ENCODE measurements at places on chromosomes 7 and 10.
A peak's percentile ranks its signal among the peaks of the same experiment; 100 is the strongest.

GRCh38 chr7:97845622-97846203 is 26.5 kb downstream of the ASNS start:
- DNase-seq, result no peak

- no peak for DNase-seq
These were observed 68.1 kb downstream of the PODXL start for GRCh38 chr7:131488361-131488760.

- no peak for DNase-seq
These were observed 8.8 kb downstream of the NODAL start for GRCh38 chr10:70432561-70433263.

DNA sequence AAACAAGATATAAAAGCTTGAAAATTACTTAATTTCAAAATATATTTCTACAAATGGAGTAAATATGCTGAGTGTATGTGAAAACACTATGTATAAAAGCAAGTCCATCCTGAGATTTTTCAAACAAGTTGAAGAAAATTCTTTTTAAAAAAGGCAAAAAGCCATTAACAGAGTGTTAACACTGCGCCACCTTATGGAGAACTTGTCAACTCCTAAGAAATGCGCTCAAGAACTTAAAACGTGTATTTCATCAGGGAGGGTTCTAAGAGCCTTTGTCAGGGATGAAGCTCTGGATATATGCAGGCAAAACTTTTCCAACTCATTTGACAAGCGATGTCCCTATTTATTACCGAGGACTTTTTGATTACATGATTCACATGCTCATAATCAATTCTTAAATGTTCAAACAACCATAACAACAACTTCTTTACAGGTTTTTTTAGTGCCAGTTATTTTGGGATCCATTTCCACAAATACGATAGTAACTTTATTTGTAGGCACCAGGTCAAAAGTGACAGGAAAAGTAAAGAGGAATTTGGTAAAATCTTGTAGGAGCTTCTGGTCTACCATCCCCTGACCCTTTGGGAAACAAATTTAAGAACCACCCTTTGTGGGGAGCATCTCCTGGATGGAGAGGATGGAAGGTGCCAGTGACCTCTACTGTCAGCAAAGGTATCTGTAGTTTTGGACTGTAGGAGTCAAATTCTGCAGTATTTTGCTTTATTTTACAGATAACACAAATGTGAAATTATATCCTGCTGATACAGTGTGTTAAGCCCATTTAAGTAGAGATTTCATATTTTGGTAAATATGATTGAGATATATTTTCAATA is 23.2 kb downstream of the CALCR start:
- DNase-seq, result peak; percentile 37

GRCh38 chr7:44700322-44700721 is 48.3 kb upstream of the ZMIZ2 start:
- DNase-seq, result no peak

DNA sequence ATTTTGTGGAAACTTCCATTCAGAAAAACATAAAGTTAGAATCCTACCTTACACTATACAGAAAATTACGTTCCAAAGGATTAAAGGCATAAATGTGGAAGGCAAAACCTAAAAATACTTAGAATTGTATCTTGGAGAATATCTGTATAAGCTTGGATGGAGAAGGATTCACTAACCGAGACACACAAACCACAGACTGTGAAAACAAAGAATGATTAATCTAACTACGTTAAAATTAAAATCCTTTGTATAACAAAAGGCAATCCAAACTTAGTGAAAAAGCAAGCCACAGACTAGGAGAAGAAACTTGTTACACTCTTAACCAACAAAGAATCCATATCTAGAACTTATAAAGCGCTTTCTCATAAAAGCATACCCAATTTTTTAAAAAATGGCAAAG is 678.8 kb downstream of the INHBA start:
- DNase-seq, result no peak

DNA sequence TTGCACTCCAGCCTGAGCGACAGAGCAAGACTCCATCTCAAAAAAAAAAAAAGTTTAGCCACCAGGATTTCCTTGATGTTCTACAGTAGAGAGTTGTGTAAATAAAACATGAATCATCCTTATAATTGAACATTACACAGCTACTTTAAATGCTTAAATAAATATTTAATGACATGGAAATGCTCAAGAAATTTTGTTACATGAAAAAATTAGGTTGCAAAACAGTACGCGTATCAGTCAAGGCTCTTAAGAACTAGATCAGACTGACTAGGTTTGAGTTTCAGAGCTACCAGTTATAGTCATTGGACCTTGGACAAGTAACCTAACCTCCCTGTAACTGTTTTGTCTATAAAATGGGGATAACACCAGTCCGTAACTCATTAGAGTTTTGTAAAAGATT is 38.7 kb upstream of the GSAP start:
- no peak for DNase-seq

DNA sequence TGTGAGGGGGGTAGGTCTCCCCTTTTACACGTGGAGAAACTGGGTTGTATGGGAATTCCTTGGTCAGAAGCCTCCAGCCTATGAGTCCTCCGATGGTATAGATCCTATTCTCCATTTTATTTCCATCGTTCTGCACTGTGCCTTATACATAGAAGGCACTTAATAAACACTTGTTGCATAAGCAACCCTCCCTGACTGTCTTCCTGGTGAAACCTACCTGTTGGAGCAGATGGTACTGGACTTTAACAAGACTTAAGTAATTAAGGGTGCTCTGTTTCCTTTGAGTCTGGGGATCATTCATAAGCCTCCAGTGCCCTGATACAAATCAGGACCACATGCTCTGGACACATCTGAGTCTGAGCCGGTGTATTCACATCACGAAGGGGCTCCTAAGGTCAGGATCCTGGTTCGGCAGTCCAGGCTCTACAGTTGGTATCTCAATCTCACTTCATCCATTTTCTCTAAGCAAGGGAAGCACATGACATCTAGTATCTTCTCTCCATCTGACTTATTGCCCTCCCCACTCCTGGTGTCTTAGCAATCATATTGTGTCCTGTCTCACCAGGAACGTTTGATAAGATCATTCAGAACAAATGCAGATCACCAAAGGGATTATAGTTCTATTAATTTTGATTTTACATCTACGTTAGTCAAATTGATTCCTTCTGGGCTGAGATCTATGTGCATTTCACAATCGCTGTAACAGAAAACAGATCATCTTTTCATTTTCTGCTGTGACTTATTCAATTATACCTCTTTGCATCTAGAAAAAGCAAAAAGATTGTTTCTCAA is 22.8 kb upstream of the EZH2 start:
- no peak for DNase-seq

DNA sequence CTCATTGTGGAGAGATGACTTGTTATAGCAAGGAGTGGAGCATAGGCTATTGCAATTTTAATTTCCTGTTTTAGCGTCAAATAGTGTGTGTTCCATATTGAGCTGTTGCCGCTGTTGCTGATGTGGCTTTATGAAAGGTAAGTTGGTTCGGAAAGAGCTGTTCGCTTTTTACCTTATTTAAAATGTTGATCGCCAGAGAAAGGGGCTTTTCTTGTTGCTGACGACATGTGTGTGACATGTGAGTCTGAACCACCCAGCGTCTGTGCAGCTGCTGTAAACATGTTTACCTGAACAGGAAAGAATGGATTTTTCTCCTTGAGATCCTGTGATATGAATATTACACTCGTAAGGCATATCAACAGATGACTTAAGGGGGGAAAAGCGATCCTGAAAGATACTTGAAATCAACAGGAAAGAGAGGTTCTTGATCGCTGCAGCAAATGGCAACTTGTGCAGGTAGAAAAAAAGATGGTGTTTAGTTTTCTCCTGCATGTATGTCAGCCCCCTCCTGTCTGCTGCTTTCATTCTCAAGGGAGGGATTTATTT is 2.5 kb downstream of the ZEB1 start:
- DNase-seq, result no peak

- no peak for DNase-seq
These were observed 66.1 kb upstream of the STK17A start for GRCh38 chr7:43516581-43517342.

- DNase-seq, result peak; percentile 98
These were observed 22.9 kb upstream of the NANOS1 start for GRCh38 chr10:119006451-119007210.

DNA sequence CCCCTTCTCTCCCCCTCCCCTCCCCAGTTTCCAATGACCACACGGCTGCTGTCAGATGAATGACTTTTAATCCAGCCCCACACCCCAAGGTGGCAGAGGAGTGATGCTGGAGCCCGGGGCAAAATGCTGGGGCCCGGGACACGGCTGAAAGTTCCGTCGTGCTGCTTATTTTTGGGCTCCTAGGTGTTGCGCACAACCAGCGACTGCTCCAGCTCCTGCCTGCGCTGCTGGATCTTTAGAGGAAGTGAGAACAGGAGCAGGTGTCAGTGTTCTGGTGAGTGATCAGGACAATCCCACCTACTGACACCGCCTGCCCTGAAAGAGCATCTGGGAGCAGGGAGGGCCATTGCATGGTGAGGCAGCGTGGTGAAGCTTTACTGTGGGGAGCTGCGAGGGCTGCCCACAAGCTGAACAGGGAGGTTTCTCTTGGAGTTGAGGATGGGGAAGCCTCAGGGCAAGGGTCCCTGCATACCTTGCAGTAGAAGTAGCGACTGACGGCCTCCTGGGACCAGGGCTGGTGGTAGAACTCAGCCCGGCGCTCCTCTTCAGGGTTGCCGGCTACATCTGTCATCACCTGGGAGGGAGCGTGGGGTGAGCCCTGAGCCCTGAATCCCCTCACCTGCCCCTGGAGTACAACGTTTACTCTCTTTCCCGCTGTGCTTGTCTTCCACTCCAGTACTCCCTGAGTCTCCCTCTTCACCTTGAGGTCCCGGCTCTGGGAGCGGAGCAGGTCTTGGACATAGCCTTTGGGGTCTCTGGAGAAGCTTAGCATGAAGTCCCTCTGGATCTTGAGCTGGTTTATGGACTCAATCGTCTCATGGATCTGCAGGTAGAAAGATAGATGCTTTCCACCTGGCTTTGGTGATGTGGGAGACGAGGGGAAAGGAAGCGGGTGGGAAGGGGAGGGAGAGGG is 6.9 kb downstream of the CHPF2 start:
- DNase-seq, result no peak

- DNase-seq, result peak; percentile 11
These were observed 1180.3 kb downstream of the TYW1 start for GRCh38 chr7:68176974-68177373.

DNA sequence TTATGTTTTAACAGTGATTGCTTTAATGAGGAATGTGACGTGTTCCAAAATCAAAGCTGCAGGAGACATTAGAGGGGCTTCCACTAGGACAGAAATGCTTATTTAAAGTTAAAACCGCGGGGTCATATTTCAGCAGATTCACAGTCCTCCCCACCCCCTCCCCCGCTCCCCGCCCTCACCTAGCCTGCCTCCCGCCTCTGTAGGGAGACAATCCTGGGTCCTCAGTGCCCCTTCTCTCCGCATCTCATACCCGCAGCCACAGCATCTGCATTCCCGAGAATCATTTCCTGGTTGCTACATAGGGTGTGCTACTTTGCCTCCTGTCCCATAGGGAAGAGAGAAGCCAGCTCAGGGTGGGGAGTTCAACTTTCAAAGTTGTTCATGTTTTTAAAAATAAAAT is 3.1 kb upstream of the DRGX start:
- no peak for DNase-seq

DNA sequence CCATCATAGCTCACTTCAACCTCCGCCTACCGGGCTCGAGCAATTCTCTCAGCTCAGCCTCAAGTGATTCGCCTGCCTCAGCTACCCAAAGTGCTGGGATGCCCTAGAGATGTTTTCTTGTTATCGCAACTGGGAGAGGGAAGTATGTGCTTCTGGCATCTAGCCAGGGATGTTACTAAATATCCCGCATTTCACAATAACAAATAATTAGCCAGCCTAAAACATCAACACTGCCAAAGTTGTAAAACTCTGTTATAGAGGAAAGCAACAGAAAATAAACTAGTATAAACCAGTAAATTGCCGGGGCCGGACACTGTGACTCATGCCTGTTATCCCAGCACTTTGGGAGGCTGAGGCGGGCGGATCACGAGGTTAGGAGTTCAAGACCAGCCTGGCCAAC is 7.2 kb downstream of the INA start:
- peak; percentile 55 for DNase-seq
